ENCODE measurements at places on chromosomes 12 and 14. TPM values are rescaled to one million over a fixed set of nuclear protein-coding genes. Genes with fewer than 3 reads are reported as not detected.

UBE3B gene
- 40.0 TPM for total RNA-seq

GRCh38 chr12:39610436-39611025 lies 9.1 kb downstream of the ABCD2 start:
- no peak for DNase-seq

WSB2 gene
- total RNA-seq: 55.9 TPM

DNA sequence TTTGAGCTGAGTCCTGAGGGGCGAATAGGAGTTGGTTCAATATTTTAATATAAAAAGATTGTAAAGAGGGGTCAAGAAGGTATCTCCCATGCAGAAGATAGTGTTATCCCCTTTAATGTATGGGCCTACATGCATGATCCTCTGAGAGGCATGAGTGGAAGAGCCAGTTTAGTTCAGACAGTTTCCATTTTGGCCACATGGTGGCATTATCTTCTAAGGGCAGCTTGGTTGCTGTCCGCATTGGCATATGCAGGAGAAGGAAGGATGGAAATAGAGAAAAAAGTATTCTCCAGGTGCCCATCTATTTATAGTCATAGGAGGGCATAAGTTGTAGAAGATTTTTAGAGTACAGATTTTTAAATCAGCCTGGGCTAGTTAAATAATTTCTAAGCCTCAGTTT lies 5.4 kb downstream of the SAMD4A start:
- peak; percentile 60 for DNase-seq

- DNase-seq: peak; percentile 27
Observed at GRCh38 chr12:64042911-64043310, 179.2 kb downstream of the KICS2 start.

Data from MCF 10A (cell line).